ENCODE measurements at places on chromosomes 11 and 22.
A peak's percentile ranks its signal among the peaks of the same experiment; 100 is the strongest.

DNA sequence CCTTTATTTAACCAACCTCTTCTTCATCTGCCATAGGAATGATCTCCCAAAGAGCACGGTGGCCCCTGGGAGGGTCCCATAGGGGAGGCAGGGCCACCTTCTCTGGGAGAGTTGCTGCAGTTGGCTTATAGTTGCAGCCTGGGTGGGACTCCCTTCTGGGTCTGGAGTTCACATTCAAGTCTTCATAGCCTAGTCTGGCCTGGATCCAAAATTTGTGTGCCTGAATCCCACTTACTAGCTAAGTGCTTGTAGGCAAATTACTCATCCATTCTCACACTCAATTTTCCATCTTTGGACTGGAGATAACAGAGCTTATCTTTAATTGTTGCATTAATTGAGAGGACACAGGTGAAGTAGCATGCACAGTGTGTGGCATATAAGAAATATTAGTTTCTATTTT, 163.6 kb downstream of the GRIK4 start:
- no peak for DNase-seq

DNA sequence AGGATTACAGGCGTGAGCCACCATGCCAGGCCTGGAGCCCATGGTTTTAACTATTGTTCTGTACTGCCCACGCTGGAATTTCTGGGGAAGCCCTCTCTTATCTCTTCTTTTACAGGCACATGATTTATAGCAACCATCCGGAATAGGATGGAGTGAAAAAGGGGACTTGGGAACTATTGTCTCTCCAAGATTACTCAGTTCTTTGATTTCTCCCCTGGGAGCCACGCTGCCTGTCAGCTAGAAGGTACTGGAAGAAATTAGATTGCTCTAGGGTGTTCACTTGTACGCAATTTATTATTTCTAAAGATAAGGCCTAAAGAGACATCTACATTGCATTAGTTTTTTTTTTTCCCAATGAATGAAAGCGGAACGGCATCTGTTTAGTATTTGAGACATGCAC, 65.6 kb upstream of the PTPRJ start:
- no peak for DNase-seq

DNA sequence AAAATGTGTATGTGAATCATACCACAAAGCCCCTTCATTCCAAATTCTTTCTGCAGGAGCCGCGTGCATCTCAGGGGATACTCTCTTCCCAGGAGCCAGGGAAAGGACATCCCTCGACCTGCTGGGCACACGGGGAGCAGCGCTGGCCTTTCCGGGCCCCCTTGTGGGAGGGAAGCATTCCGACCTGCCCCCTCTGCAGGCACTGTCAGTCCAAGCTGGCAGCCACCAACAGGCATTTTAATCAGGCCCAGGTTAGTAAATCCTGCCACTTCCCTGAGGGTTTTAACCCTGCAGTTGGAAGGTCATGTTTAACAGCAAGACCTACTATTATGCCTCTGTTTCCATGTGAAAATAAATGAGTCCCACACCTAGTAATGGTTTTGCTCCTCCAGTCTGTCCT, 391.5 kb downstream of the SHANK2 start:
- no peak for DNase-seq

DNA sequence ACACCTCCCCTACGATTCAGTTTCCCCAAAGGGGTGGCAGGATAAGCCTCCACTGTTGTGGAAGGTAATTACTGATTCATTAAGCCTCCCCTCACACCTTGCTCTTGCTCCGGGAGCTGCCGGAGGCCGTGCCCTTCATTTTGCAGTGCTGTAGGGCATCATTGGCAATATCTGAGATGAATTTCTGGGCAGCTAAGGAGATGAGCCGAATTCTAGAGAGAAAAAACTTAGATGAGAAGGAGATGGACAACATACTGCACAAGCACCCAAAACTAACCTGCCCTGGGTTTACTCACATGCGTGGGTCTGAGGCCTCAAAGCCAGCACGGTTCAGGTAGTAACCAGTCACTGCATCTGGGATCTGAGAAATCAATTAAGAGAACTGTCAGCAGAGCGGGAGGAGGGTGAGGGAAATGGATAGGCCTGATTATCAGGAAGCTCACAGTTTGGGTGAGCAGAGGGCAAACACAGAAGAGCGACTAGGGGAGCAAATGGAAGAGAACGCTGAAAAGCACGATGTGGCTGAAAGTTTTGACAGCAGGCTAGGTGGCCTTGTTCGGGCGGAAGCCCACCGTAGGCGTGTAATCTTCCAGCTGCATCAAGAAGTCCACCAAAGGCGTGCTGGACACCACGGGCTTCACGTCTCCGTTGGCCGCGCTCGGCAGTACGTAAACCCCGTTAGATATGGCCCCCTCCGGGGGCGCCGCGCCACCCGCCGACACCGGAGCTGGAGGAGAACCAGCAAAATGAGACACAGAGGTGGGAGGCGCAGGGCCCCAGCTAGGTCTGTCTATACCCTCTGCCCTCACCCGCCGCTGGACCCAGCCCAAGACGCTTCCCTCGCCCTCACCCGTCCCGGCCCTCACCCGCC, 689 bp downstream of the TAF10 start:
- DNase-seq = peak; percentile 79

GRCh38 chr11:112161012-112161411, 2.9 kb downstream of the IL18 start:
- no peak for DNase-seq

DNA sequence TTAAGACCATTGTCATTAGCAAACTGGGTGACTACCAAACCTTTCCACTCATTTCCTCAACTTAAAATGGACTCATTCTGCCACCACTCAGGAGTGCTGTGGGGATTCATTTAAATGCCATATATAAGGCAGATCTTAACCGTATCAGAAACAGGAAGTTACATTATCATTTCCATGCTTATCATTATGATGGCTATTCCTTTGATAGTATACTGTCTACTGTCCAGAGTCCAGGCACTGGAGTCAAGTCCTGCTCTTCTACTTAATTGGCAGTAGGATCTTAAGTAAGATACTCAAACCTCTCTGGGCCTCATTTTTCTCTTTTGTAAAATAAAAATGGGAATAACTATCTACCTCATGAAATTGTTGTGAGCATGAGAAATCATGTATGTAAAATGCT, 8.4 kb upstream of the NAV2 start:
- no peak for DNase-seq

- no peak for DNase-seq
These were observed 58.8 kb downstream of the CNTN5 start for GRCh38 chr11:99079576-99079975.

DNA sequence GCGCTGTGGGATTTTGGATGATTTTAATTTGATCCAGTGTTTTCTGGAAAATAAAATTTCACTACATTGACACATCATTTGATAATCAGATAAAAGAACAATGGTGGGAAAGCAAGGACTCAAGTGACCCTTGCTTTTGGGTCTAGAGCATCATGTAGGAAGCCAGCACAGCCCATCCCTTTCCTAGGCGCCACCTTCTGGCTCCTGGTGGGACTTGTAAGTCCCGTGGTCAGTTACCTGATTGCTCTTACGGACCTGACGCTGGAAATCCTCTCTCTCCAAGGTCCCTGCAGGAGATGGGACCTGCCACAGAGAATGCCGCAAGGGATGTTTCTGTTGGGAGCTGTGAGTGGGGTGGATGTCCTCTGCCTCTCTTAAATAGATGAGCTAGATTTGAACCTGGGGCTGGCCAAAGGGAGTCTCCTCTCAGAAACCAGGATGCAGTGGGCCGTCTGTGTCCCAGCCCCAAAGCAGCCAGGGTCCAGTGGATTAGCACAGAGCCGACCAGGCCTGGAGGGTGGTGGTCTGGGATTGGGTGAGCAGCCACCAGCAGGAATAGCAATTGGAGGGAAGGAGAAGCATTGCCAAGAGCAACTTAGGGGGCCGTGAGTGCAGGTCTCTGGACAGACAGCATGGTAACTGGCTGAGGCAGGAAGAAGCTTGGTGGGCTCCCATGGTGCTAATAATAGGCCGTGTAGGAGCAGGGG, 21.7 kb downstream of the TIMP3 start:
- no peak for DNase-seq

DNA sequence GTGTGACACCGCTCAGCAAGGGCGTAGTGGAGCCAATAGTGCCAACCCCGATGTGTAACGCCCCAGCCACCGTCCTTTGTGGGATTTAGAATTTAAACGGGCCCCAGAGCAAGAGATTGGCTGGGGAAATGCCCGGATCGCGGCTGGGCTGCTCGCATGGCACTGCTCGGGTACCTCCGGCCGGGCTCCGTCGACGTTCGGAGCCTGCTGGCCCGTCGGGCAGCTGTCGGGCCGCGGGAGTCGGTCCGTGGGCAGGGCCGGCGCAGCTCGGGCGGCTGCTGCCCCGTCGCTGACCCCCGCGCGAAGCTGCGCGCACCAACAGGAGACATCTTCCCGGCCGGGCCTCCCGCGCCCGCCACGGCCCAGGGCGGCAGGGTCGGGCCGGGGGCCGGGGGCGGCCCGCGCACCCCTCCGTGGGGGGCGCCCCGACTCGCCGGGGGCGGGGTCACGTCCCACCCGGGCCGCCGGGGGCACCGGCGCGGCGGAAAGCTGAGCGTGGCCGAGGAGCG, 1.3 kb upstream of the KDM2A start:
- peak; percentile 18 for DNase-seq

GRCh38 chr11:75626889-75627529, 41.8 kb downstream of the MAP6 start:
- no peak for DNase-seq

DNA sequence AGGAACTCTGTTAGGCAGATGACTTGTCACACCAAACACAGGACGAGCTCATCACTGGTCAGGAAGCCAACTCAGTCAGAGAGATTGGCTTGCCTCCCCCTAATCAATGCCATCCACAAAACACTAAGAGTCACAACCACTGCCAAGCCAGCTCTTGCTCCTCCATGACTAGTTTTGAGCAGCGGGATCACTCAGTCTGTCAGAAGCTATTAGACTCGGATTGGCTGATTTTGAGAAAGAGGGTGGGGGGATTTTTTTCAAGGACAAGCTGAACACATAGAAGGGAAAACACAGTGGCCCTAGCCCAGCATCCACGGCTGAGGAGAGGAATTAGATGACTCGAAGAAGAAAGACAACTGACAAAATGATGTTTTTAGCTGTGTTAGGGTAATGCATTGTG, 55.9 kb downstream of the SEZ6L start:
- no peak for DNase-seq

- no peak for DNase-seq
These were observed 160.9 kb upstream of the MTMR2 start for GRCh38 chr11:96084610-96085318.

DNA sequence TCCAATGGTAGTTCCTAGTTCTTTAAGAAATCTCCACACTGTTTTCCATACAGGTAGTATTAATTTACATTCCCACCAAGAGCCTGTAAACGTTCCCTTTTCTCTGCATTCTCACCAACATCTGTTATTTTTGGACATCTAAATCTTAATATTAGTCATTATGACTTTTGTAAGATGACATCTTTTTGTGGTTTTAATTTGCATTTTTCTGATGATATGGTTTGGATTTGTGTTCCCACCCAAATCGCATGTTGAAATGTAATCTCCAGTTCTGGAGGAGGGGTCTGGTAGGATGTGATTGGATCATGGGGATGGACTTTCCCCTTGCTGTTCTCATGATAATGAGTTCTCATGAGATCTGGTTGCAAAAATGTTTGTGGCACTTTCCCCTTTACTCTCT, 89.0 kb downstream of the MUC15 start:
- no peak for DNase-seq

- no peak for DNase-seq
These were observed 29.0 kb upstream of the LRRC32 start for GRCh38 chr11:76699451-76700091.

- DNase-seq = no peak
These were observed 893.7 kb downstream of the FAM181B start for GRCh38 chr11:81839976-81840375.

GRCh38 chr22:49825944-49826602, 1.6 kb downstream of the BRD1 start:
- DNase-seq = peak; percentile 82

- DNase-seq = no peak
These were observed 1232.3 kb downstream of the TBC1D22A start for GRCh38 chr22:47994601-47995263.

DNA sequence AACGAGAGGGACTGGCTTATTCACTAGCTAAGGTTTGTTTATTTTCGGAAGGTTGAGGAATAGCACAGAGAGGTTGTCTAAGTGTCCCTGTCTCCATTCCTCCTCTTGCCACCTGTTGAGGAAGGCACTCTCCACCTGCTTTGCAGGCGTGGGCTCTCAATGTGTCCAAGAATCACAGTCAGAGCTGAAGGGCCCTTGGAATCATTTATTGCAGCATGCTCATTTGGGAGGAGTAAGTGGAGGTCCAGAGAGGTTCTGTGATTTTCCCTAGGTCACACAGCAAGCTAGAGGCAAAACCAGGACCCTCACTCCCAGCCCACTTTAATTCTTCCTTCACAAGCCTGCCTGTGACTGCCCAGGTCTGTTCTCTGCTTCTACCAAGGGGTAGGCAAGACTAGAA, 21.3 kb downstream of the ZBTB16 start:
- DNase-seq = no peak

DNA sequence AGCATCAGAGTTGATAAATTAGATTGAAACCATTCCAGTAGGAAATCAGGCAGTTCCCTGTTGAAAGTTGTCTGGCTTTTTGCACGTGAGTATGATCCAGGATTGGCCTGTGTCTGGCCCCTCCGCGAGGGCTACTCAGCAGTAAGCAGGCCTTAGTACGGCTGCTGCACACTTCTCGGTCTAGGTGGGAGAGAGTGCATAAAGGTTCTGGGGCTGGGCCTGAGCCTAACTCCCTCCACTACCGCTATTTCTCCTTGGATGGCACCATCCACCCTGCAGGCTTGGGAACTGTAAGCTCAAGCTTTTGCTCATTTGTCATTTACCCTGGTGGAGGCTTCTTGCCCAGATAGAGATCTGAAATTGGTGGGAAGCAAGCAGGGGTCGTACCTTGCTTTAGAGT, 22.0 kb downstream of the TUB start:
- DNase-seq = no peak

DNA sequence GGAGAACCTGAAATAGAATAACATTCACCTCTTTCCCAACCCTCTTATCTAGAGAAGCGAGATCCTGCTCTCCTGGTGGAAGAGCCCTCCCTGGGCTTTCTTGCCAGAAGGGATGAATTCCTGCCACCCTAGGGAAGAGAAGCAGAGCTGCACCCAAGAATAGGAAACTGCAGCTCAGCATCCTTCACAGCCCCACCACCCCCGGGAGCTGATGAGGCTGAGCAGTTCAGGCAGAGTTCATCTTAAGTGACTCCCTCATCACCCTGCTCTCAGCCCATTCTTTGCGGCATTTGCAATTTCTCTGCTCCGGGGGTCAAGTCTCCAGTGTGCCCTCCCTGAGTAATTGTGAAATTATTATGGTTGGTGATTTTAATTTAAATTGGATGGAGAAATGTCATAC, 514.9 kb downstream of the BUD13 start:
- DNase-seq = no peak

All from left lung (tissue), 14 donors.